NCI-H1092 (cell line): ENCODE measurements at places on chromosomes 2 and 18.

GRCh38 chr2:50773211-50773932 is 258.6 kb downstream of the NRXN1 start:
- DNase-seq: no peak

DNA sequence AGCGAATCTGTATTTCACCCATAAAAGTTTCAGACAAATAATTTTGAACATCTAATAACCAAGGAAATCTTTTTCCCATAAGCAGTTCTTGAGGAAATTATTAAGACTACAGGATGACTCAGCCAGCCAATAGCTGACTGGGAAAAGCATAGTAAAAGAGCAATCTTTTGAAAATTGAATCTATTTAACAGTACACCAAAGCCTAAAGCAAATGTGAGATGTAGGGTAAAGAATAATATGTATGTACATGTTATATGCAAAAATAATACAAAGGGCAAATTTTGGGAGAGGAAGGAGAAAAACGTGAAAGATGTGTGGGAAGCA is 12.6 kb upstream of the KDSR start:
- no peak for DNase-seq

GRCh38 chr2:64212346-64212745 is 68.1 kb upstream of the PELI1 start:
- DNase-seq: no peak

DNA sequence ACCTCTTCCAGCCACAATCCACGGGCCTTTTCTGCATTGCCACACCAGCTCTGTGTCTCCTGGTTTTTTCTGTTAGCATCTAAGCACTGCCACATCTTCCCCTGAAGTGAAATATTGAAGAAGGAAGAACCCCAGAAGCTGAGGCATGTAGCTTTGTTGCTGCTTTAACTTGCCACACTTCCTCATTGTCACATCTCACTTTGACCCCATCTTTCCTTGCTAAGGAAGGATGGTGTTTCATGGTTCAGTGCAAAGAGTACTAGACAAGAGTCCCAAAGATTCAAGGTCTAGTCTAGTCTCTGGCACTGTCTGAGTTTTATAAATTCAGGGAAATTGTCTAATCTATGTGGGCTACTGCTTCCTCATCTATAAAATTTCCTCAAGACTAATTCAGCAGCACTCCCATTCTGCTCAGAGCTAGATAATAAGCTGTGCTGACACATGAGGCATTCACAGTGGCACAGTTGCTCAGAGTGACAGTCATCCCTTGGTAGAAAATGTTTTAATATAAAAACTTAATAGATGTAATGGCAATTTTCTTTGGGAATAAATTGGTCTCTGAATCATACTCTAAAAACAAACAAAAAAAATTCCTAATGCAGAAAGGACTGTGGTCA is 483.0 kb upstream of the ID2 start:
- no peak for DNase-seq
